ENCODE measurements at places on chromosomes 3 and 15.
A peak's percentile ranks its signal among the peaks of the same experiment; 100 is the strongest.

GRCh38 chr3:40765884-40766283 lies 241.1 kb downstream of the ZNF621 start:
- no peaks in the 10 kb centered on the region for H3K27me3 ChIP-seq
- no peaks in the 10 kb centered on the region for H3K36me3 ChIP-seq
- no peak overlapping the region for H3K4me3 ChIP-seq
- no peak overlapping the region for H3K27ac ChIP-seq
- DNase-seq = peak; percentile 86
- peaks cover 22% of the 10 kb centered on the region for H3K4me1 ChIP-seq

DNA sequence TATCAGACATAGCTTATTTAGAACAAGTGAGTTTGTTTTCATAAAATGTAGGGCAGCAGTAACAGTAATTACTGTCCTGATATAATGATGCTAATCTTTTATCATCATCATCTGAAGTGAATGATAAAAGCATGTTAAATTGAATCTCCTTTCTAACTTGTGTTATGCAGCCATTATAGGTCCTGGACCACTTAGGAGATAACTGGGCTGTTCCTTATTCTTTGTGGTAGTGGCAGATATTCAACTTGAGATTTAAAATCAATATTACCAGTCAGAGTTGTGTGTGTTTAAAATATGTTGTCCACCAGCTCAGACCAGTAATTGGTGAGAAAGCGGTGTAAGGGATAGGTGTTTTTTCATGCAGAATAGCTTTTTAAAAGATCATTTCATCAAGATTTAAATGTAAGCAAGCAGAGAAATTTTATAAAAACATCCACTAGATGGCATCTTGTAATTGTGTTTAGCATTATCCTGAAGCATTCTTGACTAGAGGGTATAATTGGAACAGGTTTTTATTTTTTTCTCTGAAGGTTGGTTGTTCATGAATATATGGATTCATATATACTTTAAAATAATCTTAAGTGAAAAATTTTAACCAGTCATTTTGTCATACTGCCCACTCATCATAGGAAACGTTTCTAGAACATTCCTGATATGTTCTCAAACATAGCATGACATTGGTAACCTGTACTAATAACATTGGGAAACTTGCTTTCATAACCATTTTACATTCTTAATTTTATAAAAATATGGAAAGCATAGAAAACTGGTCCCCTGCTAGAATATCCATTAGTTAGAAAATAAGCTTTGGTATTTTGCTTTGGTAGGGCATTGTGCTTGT lies 153.9 kb downstream of the BBX start:
- DNase-seq = peak; percentile 36
- H3K27me3 ChIP-seq = no peaks in the 10 kb centered on the region
- H3K36me3 ChIP-seq = no peaks in the 10 kb centered on the region

DNA sequence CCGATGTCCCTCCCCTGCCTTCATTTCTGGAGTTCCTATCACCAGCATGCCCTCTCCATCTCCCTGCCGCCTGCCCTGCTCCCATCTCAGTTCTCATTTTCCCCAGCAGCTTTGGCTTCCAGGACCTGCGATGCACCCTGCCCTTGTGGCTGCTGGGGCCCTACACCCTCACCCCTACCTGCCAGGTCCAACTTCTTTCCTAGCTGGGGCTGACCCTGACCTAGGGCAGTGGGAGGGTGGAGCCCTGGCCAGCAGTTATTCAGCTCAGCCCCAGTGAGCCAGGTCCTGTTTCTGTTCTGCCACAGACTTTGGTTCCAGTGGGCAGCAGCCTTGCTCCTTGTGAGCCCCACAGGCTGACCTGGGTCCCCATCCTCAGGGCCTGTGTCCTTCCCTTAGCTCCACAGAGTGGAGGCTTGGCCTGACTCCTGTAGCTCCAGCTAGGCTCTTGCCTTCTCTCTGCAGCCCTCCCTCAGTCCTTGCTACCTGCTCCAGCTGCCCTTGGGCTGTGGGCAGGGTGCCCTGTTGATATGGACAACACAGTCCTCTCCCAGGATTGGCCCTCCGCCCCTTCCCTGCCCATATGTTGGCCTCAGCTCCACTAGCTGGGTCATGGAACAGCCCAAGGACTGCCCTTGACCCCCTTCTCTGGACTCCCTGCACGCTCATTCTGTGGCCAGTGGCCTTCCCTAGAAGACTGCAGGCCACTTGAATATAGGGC lies 34.7 kb upstream of the PDE8A start:
- no peak overlapping the region for H3K4me3 ChIP-seq
- H3K27me3 ChIP-seq = no peaks in the 10 kb centered on the region
- H3K27ac ChIP-seq = no peak overlapping the region

DNA sequence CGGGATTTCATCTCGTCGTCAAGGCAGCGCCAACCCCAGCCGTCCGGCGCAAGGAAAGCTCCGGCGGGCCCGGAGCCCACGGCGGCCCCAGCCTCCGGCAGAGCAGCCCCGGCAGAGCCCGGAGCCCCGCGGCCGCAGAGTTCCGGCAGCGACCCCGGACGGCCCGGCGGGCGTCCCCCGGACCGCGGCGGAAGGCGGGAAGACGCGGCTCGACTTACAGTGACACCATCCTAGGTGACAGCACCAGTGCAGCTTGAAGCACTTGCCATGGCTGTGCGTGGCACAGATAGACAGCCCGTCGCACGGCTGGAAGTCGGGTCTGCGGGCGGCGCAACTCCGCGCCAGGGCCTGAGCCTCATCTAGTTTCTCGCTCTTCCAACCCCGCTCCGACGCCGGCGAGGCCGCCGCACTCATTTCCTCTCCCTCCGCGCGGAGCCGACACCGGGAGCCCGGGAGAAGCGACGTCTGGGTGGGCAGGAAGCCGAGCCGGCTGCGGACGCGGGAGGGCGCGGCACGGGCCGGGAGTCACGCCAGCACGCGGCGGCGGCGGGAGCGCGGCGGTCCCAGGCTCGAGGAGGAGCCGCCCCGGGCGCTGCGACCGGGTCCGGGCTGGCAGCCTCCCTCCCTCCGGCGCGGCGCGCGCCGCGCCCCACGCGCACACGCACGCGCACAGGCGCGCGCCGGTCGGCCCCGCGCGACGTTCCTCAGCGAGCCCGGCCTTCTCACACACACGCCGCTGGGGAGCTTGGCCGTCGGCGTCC lies at the start of gene C3orf70:
TSS of gene C3orf70 (minus strand) at position 651 of the 761 bp plus-strand sequence. CDS start at position 414, 237 bp downstream.
- peak within 1 kb of the TSS; percentile 86 for H3K27ac ChIP-seq
- DNase-seq = peak; percentile 85
- H3K27me3 ChIP-seq = peaks cover 5% of the 10 kb centered on the region

GRCh38 chr3:158350971-158351370 lies 220.0 kb upstream of the MLF1 start:
- no peaks in the 10 kb centered on the region for H3K4me1 ChIP-seq
- H3K36me3 ChIP-seq = no peaks in the 10 kb centered on the region
- DNase-seq = no peak
- H3K4me3 ChIP-seq = no peak overlapping the region
- no peaks in the 10 kb centered on the region for H3K27me3 ChIP-seq

DNA sequence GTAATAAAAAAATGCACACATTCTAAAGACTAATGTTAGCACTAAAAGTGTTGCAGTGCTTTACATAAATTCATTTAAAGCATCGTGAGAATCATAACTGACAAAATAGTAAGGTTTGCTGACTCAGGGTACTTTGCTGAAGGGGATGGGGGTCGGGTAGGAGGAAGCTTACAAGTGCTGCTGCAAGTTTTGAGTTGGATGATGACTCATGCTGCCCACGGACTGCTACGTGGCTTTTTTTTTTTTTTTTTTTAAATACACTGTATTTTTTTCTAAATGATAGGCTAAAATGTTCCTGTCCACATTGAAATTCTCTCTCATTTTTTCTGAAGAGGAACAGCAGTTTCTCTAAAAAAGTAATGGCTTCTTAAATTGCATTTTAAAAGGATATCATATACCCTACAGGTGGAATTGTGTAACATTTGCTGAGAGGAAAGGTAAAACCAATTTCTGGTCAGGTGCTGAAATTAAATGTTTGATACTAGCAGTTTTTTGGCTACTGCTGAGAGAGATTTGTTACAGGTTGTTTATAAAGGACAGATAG lies 2.2 kb downstream of the MAPK6 start:
- no peak overlapping the region for H3K4me3 ChIP-seq

GRCh38 chr15:69154078-69154477 lies 6.4 kb upstream of the GLCE start:
- no peaks in the 10 kb centered on the region for H3K4me1 ChIP-seq
- no peaks in the 10 kb centered on the region for H3K36me3 ChIP-seq
- H3K4me3 ChIP-seq = no peak overlapping the region
- H3K27ac ChIP-seq = peak overlapping the region; percentile 9

DNA sequence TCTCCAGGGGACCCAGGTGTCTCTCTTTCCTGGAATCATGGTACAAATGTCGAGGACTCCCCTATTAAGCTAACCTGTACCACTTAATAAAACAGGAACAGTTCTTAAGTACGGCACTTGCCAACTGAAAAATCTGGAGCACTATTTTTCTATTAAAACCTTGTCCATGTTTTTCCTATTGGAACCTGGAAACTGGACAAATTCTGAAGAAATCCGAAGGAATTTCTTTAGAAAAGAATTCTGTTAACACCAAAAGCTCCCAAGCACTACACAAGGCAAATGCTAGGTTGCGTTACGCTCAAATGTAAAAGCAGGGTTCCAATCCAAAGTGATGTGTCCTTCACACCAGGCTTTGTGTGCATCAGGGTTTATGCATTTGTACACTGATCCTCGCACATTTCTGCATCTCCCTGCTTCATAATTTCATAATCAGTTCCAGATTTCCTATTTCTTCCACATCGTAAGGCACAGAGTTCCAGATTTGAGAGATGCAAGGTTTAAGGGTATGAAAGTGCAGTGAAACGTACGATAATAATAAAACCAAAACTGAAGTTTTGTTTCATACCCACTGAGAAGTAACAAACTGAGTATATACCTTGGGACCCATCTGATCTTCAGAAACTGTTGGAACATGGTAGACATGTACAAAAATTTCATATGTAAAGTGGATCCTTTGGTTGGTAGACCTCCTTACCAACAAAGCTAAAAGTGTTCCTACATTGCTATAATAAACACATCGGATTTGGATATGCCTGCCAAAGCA lies 132.1 kb upstream of the WNT5A start:
- peak; percentile 81 for DNase-seq
- H3K36me3 ChIP-seq = no peaks in the 10 kb centered on the region
- no peak overlapping the region for H3K27ac ChIP-seq
- H3K4me3 ChIP-seq = no peak overlapping the region
- peaks cover 10% of the 10 kb centered on the region for H3K4me1 ChIP-seq

- H3K4me1 ChIP-seq = no peaks in the 10 kb centered on the region
- no peaks in the 10 kb centered on the region for H3K27me3 ChIP-seq
- H3K4me3 ChIP-seq = no peak overlapping the region
- DNase-seq = no peak
Measured at GRCh38 chr15:49148298-49148697, 7.1 kb downstream of the COPS2 start.

DNA sequence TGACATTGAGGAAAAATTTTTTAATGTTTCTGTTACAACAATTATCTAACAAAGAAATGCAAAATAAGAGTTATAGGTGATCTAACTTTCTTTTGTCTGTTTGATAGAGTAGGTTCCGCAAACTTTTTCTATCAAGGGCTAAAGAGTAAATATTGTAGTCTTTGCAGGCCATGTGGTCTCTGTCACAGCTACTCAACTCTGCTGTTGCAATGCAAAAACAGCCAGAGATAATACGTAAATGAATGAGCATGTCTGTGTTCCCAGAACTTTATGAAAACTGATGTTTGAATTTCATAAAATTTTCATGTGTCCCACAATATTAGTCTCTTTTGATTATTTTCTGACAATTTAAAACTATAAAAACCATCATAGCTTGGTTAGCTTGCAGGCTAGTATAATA lies 73.3 kb downstream of the SLC24A1 start:
- H3K4me1 ChIP-seq = no peaks in the 10 kb centered on the region
- H3K27ac ChIP-seq = no peak overlapping the region
- no peak for DNase-seq
- no peaks in the 10 kb centered on the region for H3K27me3 ChIP-seq

GRCh38 chr15:68775671-68776476 lies 44.8 kb downstream of the ANP32A start:
- H3K4me3 ChIP-seq = no peak overlapping the region
- H3K27ac ChIP-seq = peak overlapping the region; percentile 68
- DNase-seq = peak; percentile 96
- H3K27me3 ChIP-seq = no peaks in the 10 kb centered on the region
- peaks cover 20% of the 10 kb centered on the region for H3K36me3 ChIP-seq

DNA sequence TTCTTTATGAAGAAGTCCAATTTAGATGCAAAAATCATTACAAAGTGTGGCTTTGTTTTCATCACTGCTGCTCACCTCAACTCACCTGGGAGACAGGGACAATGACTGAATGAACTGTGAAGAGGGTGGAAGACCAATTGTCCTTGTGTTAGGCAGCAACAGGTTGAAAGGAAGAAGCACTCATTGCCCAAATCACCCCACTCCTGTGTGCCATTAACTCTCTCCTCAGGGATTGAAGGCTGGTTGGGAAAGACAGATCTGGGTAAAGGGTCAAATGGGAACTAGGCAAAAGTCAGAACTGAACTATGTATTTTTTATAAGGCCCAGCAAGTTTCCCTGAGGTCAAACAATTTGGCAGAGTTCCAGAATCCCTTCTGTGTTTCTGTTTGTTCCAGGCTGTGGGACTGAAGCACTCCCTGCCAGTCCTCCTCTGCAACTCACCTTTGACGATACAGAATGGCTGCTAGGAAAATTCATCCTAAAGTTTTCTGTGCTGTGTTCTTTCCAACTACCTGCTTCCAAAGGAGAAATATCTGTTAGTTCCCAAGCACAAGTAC lies 68.6 kb upstream of the CCDC39 start:
- peak; percentile 0 for DNase-seq
- no peaks in the 10 kb centered on the region for H3K4me1 ChIP-seq
- no peaks in the 10 kb centered on the region for H3K36me3 ChIP-seq
- no peaks in the 10 kb centered on the region for H3K27me3 ChIP-seq

DNA sequence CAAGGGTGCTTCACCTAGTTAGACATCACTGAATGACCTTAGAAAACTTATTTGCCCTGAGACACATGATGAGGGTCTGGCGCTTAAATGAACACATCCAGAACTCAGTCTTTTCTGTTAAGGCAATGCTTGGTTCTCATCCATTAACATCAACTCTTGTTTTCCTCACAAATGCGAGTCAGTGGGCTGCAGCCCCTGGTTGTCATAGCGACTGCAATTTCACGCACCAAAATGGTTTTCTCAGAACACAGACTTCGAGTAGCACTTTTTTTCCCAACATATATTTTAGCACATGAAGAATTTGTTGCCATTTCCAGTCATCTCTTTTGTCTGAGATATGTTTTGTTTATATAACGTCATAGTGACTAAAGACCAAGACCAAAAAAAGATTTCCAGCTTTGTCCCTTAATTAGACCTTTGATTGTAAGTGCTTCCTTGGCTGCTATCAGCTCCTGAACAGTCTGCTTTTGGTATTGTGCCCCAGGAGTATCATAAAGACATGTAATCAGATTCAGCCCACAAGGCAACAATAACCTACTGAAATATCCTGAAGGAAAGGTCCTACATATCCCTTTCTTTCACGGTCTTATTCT lies 68.5 kb downstream of the GPR176 start:
- no peaks in the 10 kb centered on the region for H3K4me1 ChIP-seq
- H3K36me3 ChIP-seq = no peaks in the 10 kb centered on the region
- H3K27ac ChIP-seq = no peak overlapping the region
- H3K4me3 ChIP-seq = no peak overlapping the region
- peak; percentile 48 for DNase-seq
- H3K27me3 ChIP-seq = no peaks in the 10 kb centered on the region
